ENCODE measurements at places on chromosomes 2 and 18.

DNA sequence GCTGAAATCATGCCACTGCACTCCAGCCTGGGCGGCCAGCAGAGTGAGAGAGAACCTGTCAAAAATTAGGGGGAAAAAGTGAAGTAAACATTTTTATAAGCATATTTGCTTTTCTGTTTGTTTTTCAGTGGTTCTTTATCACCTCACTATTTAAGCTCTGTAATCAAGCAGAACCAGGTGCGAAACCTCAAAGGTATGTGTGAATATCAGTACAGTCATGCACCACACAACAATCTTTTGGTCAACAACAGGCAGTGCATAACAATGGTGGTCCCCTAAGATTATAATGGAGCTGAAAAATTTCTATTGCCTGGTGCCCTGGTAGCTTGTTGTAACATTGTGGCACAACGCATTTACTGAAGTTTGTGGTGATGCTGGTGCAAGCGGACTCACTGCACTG lies 167.4 kb upstream of the STON1 start:
- no peak for DNase-seq

DNA sequence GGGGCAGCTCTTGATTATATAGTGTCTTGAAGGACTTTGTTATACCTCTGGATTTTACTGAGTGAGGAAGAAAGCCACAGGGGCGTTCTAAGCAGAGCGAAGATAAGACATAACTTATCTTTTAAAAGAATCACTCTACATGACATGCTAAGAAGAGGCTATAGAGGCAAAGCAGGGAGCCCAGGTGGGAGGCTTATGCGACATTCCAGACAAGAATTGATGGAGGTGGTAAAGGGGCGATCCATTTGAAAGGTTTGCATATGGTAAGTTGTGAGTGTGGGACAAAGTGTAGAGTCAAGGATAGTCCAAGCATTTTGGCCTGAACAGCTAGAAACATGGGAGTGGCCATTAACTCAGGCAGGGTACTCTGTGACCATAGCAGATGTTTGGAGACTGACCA lies 49.8 kb downstream of the LYPD6 start:
- no peak for DNase-seq

DNA sequence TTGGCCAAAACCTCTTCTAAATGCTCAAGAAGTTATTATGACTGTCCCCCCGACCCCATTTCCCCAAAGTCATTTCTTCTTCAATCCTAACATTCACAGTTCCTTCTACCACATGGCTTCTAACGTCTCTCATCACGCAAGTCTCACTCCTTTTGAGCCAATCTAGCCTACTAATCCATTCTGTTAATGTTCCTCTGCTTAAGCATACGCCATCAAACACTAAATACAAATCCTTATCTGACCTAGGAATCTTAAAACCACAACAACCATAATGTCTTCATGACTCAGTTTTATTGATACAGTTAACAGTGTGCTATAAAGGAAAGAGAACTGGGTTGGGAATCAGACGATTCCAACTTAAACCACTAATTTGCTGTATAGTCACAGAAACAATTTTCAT lies 23.9 kb downstream of the HNRNPLL start:
- no peak for DNase-seq

DNA sequence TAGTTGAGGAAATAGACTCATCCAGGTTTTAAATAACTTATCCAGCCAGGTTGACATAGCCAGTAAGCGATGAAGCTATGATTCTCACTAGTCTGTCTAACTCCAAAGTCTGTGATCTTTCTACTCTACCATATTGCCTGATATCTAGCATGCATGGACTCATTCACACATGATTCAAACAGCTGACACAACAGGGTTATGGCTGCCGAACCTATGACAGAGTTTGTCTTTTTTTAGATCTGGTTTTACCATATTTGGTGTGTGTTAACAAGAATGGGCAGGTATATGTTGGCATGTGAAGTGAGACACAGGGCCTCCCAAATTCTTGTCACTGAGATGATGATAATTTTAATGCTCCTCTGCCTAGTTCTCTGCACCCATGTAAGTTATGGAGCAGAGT lies 210.6 kb downstream of the BABAM2 start:
- no peak for DNase-seq

GRCh38 chr18:76457475-76457874 lies 37.6 kb downstream of the ZNF516 start:
- peak; percentile 55 for DNase-seq

- DNase-seq, result no peak
Observed at GRCh38 chr2:120440521-120441350, 94.8 kb downstream of the INHBB start.

DNA sequence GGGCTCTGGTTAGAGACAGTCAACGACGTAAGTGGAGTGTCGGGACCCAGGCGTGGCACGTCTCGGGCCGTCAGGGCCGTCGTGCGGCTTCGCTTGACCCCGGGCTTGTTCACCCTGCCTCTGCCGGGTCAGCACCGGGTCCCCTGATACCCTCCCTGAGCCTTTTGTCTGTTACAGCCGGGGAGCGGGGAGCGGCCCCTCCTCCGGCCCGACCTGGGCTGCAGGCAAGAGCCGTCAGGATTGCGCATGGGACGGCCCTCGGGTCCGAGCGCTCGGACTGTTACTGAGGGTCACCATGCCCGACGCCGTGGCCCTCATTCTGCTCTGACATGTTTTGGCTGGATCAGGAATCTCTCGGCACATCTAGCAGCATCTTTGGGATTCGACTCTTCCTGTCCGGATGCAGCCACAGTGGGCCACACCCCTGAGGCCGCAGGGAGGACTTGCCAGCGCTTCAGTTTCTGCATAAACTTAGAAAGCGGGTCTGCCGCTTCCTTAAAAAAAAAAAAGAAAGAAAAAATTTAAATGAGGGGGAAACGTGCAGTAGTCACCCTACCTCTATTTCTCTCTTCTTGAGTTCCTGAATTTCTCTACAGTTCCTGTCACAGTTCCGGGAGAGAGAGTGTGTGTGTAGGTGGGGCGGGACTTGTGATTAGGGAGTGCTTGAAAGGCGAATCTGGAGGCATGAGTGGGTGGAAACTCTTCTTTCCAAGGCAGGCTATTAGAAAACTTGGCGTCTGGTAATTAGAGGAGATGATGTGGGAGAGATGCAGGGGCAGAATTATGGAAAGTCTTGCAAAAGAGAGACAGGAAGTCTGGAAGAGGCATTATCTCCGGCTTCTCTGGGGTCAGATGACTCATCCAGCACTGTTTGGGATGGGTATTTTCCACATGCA lies 909 bp downstream of the TMEM87B start:
- DNase-seq, result peak; percentile 91

- DNase-seq, result no peak
Observed at GRCh38 chr2:195899226-195899625, 169.4 kb downstream of the DNAH7 start.

GRCh38 chr2:196160101-196160500 lies 11.3 kb downstream of the STK17B start:
- DNase-seq, result peak; percentile 78

GRCh38 chr2:161250864-161251436 lies 57.3 kb upstream of the PSMD14 start:
- peak; percentile 65 for DNase-seq

DNA sequence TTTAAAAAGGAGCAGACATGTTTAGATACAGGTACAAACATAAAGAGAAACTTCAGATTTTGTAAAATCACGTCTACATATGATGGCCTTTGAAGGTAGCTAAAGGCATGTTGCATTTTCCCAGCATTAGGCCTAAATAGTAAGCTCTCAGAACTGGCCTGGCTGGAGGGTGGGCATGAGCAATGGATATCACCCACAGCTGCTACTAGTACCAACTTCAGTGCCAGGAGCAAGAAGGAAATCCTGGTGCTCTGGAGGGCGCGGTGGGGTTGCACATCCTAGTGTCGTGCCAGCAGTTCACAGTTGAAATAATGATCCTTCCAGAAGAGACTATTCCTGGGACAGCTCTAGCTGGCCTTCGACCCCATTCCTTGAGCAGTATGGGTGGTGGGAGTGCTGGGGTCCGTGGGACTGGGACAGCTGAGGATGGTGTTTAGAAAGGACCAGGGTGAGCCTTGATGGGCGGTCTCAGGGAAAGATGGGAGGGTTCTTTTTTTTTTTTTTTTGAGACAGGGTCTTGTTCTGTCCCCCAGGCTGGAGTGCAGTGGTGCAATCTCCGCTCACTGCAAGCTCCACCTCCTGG lies 4.9 kb downstream of the DES start:
- DNase-seq, result no peak

DNA sequence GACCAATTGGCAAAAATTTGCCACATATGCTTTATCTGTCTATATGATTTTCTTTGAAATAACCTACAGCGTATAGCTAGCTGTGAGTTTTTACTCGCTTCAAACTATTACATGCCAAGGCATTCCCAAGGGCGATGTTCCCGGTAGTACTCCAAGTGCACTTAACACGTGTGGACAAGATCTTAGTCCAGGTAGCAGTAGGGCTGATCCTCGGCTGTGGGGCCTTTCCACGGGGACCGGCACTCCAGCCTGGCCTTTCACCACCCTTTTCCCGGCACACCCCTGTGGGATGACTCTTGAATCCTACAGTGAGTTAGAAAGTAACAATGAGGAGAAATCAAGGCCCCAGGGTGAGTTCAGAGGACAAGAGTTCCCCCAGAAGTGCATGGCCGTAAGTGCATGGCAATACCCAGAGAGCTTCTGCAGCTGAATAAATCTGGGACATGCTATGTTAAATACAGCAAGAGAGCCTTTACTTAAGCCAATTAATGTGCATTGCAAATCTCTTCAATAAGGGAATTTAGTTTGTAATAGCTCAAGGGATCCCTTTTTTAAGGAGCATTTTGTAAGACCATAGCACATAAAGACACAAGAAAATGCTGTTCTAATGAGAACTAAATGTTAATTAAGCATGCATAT lies 26.4 kb downstream of the CHMP1B start:
- no peak for DNase-seq

- DNase-seq, result no peak
Observed at GRCh38 chr2:71710367-71711132, 257.2 kb downstream of the DYSF start.

DNA sequence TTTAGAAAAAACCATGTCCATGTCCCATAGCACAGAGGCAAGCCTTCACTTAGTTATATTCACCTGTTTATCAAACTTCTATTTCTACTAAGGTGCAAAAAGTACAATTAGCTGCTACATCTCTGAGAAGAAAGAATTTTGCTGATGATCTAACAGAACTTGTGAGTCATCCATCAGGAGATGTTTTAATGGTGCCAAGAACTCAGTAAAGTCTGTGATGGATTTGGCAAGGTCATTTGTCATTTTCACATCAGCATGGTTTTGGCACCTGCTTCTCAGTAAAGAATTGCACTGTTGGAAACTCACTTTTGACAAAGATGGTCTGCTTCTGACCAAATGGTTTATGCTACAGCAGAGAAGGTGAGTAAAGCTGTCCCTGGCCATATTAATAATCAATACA lies 195.7 kb upstream of the TMEFF2 start:
- DNase-seq, result no peak

DNA sequence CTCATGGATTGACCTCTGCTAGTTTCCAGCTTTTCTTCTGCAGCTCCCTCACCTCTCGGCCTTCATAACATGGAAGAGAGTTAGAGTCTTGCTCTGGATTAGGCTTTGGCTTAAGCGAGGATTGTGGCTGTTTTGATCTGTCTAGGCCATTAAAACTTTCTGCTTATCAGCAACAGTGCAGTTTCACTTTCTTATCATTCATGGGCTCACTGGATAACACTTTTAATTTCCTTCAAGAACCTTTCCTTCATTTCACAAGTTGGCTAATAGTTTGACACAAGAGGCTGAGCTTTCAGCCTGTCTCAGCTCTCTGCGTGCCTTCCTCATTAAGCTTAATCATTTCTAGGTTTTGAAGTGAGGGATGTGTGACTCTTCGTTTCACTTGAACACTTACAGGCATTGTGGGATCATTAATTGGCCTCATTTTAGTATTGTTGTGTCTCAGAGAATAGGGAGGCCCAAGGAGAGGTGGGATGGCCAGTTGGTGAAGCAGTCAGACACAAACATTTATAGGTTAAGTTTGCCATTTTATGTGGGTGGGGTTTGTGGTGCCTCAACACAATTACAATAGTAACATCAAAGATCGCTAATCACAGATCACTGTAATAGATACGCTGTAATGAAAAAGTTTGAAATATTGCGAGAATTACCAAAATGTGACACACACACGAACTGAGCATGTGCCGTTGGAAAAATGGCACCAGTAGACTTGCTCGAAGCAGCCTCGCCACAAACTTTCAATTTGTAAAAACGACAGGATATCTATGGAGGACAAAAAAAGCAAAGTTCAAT lies 129.3 kb downstream of the ZNF236 start:
- DNase-seq, result no peak

DNA sequence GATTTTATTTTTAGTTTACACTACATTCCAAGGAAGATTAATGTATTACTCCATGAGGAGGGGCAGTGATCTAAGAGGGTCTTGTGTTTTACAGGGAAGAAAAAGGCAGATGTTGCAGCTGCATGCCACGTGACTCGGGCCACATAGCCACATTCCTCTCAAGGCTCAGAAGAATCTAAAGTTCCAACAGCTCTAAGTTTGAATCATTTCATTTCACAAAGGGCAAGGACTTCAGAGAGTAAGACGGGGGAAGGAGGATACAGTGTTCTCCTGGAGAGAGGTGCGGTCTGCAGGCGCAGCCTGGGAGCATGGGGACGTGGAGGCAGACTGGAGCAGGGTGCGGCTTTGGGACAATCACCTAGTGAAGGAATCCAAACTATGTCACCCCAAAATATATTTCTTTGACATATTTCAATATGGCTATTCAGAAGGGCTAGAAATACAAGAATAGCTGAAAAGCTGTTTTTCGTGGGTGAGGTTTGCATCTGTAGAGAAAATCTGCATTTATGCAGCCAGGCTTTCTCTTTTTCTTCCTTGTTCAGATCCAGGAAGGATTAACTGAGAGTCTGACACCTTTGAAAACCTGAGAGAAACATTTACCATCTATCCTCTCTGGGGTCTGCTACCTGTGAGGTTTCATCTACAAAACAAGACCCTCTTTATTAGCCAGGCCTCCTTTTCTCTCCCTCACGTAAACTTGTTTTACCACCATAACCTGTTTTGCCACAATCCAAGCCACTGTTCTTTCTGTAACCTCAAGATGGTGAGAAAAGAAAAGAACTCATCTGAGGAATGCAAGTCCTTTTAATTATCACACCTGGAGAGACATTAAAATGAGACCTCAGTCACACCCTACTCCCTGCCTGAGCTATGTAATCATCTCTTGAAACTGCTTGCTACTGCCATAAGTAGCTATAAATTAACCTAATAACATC lies 165.1 kb upstream of the NDUFV2 start:
- DNase-seq, result no peak

- DNase-seq, result no peak
Observed at GRCh38 chr2:53442783-53443182, 324.8 kb upstream of the CHAC2 start.

DNA sequence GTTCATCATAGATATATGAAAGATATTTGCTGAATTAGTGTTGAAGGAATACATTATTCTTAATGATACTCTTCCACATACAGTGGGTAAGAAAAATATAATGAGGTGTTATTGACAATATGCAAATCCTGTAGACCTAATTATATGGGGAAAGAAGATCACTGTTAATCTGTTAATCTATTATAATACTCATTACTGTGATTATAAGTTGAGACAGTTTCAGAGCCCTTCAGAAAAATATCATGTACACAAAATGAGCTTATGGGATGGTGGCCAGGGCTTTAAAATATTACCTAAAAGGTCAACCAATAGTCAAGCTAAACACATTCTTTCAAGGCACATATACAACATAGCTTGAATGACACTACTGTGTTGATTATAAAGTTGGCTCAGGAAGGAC lies 163.5 kb downstream of the NOL4 start:
- no peak for DNase-seq

- DNase-seq, result no peak
Observed at GRCh38 chr18:55250768-55251173, 291.5 kb upstream of the CCDC68 start.
